CD8-positive, alpha-beta memory T cell (primary cell): ENCODE measurements at places on chromosomes 2 and 18.

GRCh38 chr2:224039080-224039769 is at the start of gene SERPINE2:
Gene SERPINE2, minus strand, starts transcription at chr2:224039286. Its CDS starts 37,386 bp downstream, at chr2:224001900.
- H3K27ac ChIP-seq = no peak within 1 kb of the TSS
- DNase-seq = no peak
- peaks cover 5% of the 10 kb centered on the region for H3K4me1 ChIP-seq
- no peaks in the 10 kb centered on the region for H3K36me3 ChIP-seq

GRCh38 chr18:61742565-61743429 is 150.0 kb downstream of the RNF152 start:
- no peak for DNase-seq
- H3K4me3 ChIP-seq = no peak overlapping the region

DNA sequence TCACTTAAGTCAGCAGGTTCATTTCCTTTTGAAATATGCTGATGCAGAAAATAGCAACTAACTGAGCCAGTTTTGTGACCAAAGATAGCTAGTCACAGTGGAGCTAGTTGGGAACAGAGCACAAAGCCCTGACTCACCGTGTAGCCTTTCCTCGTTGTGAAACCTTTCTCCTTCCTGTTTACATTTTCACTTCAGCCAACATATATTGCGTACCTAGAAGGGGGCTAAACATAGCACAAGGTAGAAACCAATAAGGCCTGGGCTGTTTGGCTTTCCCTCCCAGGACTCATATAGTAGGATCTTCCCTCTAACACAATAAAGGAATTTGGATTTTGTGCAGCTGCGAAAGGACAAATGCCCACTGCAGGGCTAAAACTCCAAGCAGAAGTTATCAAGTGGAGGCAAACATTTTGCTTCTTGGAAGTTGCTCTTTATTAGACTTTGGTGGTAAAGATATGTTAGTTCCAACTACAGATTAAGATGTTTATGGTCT is 24.5 kb upstream of the LPIN2 start:
- H3K27ac ChIP-seq = peak overlapping the region; percentile 40
- H3K36me3 ChIP-seq = no peaks in the 10 kb centered on the region

DNA sequence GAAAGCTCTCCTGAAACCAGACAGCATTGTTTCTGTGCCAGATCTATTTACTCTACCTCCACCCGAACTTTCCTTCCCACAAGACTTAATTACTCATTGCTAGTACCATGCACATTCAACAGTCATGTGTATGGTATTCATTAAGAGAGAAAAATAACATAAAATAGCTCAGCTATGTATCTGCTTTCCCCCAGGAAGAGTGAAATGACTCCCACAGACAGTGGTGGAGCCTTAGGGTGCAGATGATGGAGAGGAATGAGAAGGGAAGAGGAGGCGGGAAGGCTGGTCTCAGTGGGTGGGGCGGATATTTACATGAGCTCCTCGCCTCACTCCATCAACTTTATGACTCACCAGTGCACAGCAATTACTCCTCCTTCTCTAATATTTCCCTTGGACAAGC is 724.5 kb downstream of the EPHA4 start:
- H3K4me3 ChIP-seq = no peak overlapping the region

GRCh38 chr2:127943186-127943585 is 57.4 kb upstream of the AMMECR1L start:
- peaks cover 15% of the 10 kb centered on the region for H3K36me3 ChIP-seq
- H3K27me3 ChIP-seq = no peaks in the 10 kb centered on the region
- H3K4me3 ChIP-seq = no peak overlapping the region
- DNase-seq = no peak
- no peaks in the 10 kb centered on the region for H3K4me1 ChIP-seq

DNA sequence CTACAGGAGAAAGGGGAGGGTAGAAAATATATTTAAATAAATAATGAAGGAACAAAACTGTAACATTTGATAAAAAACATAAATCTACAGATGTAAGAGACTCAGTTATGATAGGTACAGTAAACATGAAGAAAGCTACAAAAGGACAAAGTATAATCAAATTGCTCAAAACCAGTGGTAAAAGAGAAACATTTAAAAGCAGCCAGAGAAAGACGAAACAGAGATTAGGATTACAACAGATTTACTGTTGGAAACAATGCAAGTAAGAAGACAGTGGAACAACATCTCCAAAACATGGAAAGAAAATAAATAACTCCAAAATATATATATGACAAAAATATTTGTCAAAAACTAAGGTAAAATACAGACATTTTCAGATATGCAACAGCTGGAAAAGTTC is 307.7 kb upstream of the REV1 start:
- H3K4me3 ChIP-seq = no peak overlapping the region
- no peak for DNase-seq
- H3K27ac ChIP-seq = no peak overlapping the region
- H3K36me3 ChIP-seq = no peaks in the 10 kb centered on the region
